NCI-H524 treated with DMSO at 0.1 percent for 48 hours (cell line): ENCODE measurements at places on chromosomes 3 and 15.

DNA sequence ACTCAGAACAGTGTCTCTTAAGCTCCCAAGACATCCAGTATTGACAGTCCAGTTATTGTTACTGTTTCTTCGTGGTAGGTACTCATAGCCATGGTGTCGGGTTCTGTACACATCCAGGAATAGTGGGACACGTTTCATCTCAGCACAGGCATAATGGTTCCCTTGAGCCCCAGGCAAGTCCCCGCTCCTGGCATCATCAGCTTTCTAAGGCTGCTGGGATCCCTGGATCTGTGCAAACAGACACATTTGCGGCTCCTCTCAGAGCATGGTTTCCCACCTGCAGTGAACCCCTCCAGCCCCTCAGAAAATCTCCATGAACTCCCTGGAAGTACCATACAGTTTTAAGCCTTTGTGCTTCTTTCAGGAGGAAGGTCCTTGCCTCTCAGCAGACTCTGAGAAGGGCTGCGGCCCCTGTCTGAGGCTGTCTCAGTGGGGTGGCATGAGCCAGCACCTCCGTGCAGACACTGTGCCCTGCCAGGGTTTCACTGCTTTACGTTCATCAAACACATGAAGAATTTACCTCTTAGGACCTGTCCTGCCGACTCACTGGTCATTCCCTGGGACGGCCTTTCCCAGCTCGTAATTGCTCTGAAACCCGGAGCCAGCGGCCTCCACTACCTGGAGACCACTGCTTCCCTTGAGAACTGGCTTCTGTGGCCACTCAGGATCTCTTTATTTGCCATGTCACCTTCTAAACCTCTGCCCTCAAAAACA, 124.9 kb downstream of the LRRK1 start:
- no peak for DNase-seq

GRCh38 chr15:58934521-58934920, 1.0 kb upstream of the SLTM start:
- peak; percentile 91 for DNase-seq

DNA sequence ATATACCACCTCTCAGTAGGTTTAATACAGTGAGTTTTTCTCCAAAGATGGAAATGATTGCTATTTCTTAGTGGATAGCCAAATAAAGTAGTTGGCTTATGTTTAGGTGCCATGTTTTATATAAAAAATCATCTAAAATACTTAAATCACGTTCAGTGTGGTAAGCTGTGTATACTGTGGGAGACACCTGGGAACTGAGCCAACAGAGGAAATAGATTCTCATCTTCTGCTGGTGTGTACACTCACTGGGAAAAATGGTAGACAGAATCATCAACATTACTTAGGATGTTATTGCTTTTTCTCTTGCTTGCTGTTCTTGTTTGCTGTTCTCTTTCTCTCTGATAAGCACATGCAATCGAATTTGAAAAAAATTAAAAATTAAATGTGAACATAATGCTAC, 112.6 kb upstream of the MB21D2 start:
- DNase-seq = no peak

GRCh38 chr3:29004885-29005599, 275.8 kb upstream of the RBMS3 start:
- no peak for DNase-seq

- no peak for DNase-seq
Observed at GRCh38 chr3:5133239-5134018, 11.3 kb downstream of the ARL8B start.

DNA sequence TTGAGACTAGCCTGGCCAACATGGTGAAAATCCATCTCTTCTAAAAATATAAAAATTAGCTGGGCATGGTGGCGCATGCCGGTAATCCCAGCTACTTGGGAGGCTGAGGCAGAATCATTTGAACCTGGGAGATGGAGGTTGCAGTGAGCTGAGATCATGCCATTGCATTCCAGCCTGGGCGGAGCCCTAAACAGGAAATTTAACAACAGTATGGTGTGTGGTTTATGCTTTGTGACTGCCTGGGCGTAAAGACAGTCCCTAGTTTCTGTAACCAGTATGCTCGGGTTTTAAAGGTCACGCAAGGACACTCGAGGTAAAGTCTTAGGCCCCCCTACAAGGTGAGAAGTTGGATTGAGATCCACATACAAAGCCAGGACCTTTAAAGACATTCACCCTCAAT, 43.3 kb downstream of the USP50 start:
- no peak for DNase-seq

GRCh38 chr15:38424101-38424552, 29.8 kb upstream of the FAM98B start:
- DNase-seq = no peak

- no peak for DNase-seq
Observed at GRCh38 chr15:92596623-92597022, 59.0 kb downstream of the FAM174B start.

DNA sequence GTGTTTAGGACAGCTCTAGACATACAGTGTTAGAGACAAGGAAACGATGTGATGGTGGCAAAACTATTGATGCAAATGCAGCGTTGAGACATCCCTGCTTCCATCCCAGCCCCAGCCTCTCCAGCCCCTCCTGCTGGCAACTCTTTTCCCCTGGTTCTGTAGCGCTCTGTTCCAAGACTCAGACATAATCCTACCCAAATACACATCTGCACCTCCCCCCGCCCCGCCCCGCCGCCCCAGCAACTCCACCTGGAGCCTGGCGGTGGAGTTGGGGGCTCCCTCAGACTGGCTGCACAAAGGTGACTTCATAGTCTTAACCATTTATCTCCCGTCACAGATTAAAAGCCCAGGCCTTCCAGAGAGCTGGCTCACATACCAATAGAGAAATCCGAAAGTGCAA, 7.2 kb upstream of the SEC22A start:
- peak; percentile 15 for DNase-seq

DNA sequence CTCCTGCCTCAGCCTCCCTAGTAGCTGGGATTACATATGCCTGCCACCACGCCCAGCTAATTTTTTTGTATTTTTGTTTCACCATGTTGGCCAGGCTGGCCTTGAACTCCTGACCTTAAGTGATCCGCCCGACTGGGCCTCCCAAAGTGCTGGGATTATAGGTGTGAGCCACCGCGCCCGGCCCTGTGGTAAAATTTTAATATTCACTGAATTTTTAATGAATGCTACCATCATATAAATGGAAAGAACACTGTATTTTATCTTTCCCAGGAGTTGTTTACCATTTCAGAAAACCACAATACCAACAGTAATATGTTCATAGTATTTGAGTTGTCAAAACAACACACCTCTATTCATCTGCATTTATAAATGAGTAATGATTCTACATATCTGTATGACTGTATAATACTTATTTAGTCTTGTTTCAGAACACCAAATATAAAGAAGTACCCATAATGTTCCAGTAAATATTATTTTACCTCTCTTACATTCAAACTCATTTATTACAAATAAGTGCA, 16.2 kb upstream of the MAGEF1 start:
- DNase-seq = no peak

DNA sequence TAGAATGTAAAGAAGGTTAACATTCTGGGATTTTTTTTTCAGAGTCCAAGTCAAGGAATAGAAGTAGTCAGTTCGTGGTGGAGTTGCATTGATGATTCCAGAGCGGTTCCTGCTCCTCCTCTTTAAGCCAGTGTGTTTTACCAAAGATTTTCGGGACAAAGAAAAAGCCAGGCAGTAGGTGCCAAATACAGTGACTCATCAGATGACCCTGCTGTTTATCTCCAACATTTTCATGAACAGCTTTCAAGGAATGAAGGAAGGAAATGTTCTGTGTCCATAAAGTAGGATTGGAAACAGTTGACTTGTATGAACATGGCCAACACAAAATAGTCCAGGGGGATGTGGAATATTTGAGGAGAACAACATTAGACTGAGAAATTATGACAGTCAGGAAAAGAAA, 142.4 kb upstream of the TMC3 start:
- DNase-seq = no peak

GRCh38 chr15:70701171-70701570, 62.2 kb downstream of the UACA start:
- DNase-seq = no peak

DNA sequence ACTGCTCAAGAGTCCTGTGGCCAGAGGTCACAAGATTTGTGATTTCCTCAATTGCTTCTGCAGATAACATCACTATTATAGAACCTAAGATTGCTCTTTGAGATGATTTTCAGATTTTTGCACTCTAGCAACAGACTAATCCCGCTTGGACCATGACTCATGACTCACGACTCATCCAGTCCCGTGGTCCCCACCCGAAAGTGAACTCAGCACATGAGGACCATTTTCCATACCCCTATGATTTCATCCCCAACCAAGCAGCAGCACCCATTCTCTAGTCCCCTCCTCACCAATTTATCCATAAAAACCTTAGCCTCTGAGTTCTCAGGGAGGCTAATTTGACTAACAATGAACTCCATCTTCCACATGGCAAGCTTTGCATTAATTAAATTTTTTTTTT, 106.3 kb upstream of the ALCAM start:
- DNase-seq = no peak

GRCh38 chr3:33074217-33075067, 22.5 kb downstream of the GLB1 start:
- DNase-seq = no peak

- no peak for DNase-seq
Observed at GRCh38 chr15:49848807-49849206, 228.0 kb downstream of the DTWD1 start.

DNA sequence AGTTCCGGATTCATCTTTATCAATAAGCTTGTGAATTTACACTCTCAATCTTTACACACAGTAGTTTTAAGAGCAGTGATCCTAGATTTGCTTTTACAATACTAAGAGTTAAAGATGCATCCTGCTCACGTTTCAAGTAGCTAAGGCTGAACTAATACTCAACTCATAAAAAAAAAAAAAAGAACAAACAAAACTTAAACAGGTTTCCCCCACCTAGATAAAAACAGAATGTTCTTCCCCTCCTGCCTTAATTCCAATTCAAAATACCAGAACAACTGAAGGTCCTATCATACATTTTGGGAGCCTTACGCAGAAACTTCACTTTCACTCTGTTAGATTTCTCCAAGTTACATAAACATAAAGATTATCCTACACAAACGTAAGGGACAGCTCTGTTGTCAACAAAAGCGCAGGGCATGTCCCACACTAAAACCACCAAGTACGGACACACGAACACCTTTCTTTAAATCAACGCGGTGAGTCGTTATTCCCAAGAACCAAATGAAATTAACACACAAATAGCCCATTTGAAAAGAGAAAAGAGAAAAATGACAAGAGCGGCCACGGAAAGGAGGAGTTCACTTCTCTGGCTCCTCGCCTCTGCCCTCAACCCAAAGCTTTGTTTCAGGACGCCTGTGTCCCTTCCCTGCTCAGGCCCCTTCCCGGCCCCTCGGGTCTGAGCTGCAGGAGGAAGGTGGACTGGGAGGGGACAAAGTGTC, 941 bp downstream of the CBLB start:
- DNase-seq = no peak

GRCh38 chr3:127728417-127729015, 55.8 kb downstream of the ABTB1 start:
- DNase-seq = no peak
